ENCODE measurements at places on chromosomes 12 and 14.

DNA sequence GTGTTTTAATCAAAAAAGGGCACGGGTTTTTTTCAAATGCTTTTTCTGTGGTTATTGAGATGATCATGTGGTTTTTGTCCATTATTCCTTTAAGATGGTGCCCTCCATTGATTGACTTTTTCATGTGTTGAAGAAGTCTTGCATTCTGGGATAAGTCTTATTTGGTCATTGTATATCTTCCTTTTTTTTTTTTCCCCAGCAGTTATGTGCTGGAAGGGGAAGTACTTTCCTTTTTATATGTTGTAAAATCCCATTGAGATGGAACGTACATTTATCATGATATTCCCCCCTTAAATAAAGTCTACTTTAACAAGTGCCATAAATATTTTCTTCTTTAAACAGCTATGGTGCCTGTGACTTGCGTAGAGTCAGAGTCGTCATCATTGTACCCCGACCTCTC lies 24.8 kb upstream of the MUCL1 start:
- no peak for DNase-seq

DNA sequence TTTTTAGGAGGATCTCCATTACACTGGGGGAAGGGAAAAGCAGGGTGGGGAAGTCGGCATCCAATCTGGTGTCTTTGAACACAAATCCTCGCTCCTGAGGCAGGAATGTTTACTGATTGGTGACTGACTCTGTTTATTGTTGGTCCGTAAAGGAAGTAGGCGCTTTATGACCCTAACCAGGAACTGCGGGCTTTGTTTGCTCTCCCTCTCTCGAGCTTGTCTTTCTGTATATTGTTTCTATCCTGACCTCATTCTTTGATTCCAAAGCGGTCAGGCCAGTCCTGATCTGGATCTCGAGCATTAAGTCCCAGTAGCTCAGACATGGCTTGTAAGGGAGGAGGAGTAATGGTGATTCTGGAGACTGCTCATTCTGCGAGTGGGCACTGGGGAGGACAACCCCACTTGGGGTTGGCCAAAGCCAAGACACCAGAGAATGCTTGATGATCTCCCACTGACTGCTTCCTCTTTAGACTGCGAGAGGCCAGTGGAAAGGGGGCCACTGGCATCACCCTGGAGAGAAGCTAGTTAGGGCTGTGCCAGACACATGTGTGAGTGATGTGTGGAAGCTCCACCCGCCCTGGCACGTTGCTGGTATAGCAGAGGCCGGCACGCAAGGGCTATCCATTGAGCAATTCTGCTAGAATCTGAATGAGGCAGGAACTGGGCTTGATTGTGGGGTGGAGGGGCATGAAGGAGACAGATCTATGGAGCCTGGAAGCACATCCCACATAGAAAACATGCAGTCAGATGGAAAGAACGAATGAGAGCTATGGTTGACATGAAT lies 194.6 kb downstream of the PAX9 start:
- no peak for DNase-seq

DNA sequence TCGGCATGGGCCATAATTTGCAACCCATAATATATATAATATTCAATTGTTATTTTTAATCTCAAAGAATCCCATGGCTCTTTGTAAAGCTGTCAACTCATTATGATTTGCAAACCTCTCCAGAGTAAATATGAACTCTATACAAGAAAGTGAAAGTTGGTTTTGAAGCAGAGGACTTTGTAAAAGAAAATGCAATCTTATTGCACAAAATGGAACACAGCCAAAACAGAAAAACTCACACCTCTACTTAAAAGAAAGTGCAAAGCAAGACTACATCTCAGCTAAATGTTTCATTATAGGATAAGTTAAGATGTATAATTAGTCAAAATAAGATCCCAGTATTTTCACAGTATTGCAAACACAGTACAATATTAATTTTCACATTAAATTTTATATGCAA lies 111.2 kb upstream of the FLRT2 start:
- DNase-seq: no peak

DNA sequence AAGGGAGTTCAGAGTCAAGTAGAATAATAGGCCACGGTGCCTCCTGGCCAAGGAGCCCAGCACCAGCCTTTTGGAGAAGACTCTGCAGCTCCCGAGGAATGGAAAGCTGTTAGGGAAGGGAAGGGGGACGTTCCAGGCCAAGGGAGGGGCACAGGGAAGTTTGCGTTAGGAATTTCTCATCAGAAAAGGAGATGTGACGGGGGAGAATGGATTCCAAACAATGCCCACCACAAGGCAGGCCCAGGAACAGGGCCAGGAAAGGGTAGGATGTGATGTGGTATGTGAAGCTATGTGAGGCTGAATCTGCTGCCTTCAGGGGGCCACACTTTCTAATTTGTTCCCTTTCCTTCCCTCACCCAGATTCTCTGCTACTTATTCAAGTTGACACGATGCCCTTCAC lies 46.0 kb downstream of the DGLUCY start:
- no peak for DNase-seq

DNA sequence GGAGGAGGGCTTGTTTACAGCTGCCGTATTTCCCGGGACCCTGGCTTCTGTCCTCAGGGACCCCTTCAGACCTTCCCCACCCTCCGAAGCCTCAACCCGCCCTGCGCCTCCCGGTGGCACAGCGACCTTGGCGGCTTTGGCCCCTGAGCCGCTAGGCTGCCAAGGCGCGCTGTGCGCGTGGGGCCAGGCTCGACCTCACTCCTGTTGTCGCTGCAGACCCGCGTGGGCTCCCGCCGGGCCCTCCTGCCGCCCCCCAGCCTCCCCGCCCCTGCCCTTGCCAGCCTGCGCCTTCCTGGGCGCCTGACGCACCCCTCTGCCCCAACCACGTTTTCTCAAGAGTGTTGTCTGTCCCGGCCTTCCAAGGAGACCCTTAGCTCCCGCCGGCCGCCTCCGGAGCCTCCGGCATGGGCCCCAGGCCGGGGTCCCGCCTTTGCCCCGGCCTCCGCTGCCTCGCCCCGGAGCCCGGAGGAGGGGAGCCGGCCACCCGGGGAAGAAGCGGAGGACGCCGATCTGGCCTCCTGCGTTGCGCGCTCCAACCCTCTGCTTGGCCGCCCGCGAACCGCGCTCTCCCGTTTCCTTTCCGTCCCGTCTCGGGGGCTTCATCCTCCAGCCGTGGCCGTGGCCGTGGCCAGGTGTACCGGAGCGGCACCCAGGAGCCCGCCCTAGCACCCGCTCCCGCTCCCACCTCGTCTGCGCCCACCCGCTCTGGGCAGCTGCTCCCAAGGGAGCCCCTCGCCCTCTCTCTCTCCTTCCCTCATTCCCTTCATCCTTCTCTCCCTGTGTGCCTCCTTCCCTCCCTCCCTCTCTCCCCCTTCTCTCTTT lies 19.9 kb downstream of the PPP2R5C start:
- no peak for DNase-seq

- DNase-seq: no peak
Measured at GRCh38 chr14:33045760-33046159, 107.1 kb downstream of the NPAS3 start.

DNA sequence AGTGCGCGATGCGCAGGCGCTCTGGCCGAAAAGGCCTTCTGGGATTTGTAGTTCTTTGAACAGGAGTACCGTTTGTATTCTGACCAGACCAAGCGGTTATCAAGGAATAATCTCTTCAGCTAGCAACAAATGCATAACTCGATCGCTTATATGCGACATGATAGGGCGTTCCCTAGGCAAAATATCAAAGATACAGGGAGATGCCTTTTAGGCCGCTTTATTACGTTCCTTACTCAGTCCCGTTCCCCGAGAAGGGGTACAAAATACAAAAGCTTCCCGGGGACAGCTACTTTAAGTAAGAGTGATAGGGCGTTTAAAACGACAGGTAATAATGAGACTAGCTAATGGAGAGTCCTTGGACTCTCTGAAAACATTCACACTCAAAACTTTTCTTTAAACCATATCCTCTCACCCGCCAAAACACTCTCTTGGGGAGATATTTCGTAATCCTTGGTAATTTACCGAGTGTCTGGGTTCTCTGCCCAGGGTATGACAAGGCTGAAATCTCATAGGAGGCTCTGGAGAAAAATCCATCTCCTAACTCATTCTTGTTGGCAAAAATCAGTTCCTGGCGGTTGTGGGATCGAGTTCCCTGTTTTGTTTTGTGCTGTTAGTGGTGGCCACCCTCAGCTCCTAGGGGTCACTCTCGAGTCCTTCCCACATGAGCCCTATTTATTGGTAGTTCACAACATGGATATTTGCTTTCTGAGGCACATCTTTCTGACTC lies 412 bp upstream of the SNW1 start:
- DNase-seq: no peak

DNA sequence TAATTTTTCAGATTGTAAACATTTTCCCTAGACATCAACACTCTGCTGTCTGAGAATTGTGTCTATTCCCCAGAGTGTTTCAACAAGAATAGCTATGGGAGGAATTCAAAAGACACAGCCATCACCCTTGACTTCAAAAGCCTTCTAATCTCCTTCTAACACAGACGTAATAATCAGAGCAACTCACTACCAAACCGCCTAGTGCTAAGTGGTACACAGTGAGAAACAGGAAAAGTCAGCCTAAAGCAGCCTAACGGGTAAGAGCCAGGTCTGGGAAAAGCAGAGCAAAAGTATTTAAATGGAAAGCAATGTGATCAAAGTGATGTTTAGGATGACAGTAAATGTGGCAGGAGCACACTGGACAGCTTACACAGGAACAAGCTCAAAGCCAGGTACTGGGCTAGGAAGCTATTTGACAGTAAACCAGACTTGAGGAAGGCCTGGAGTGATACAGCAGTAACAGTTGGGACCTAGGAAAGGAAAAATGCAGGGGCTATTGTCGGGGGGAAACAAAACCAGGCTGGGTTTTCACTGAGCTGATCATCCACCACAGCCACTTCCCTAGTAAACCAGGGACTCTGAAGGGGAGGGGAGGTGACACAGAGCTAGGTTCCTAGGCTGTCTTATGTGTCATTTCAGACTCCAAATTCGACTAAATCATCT lies 29.4 kb downstream of the CORO1C start:
- no peak for DNase-seq

GRCh38 chr12:32727237-32727636 lies 28.5 kb downstream of the YARS2 start:
- DNase-seq: no peak

DNA sequence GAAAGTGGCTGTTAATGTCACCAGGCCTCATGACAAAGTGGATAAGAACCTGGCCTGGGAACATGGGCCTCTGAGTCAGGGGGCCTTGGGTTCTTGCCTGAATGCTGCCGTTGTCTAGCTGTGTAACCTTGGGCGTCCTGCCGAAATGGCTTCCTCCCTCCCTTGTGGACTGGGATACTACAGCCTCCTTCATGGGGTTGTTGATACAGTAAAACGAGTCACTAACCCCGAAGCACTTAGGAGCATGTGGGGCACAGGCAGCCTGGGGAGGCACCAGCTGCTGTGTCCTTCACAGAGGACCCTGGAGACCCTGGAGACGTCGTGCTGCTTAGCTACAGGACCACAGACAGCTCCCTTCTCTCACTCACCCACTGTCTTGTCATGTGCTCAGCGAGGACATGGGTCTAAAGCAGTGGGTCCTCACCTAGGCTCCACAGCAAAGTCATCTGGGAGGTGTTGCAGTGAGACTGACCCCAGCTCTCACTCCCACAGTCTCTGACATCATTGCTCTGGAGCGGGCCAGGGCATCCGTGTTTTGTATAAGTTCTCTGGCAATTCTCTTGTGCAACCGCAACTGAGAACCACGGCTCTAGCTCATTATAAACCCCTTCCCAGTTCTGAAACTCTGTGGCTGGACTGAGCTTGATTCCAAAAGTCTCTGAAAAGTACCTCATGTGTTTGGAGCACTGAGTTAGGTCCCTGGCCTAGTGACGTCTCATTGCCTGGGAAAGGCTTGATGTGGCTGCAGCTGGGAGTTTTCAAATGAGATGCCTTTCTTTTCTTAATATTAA lies 42.1 kb downstream of the SERPINA3 start:
- DNase-seq: no peak

DNA sequence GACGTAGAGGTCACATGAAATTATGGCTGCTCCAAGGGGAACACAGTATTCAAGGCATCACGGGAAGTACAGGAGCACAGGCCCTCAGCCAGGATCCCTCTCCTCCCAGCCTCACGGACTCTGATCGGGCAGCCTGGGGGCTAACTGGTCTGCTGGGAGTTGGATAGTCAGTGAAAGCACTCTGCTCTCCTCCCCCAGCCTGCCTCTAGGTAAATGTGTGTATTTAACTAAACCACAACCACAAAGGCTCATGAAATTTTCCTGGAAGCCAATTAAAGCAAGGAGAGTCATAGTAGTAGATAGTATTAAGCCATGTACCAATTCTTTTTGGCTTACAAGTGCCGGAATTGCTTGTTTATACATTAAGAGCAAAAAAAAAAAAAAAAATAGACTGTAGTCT lies 254.3 kb downstream of the MSRB3 start:
- no peak for DNase-seq

- no peak for DNase-seq
Measured at GRCh38 chr14:77187649-77188012, 6.0 kb downstream of the TMEM63C start.

- DNase-seq: no peak
Measured at GRCh38 chr12:58204071-58204470, 262.7 kb downstream of the ATP23 start.

DNA sequence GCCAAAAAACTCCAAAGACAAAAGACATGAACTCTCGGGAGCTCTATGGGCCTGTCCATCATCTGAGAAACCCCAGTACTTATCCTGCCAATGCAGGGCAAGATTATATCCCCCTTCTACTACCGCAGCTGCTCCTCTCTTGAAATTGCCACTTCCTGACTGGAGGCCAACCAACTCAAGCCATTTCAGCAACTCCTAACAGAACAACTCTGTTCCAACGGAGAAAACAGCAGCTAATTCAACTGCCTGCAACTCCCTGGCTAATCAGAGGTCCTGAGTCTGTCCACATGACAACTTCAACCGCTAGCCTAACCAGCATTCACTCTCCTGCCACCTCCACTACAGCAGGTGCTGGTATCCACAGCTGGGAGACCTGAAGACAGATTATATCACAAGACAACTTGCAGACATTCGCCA lies 24.1 kb downstream of the CEP83 start:
- no peak for DNase-seq

DNA sequence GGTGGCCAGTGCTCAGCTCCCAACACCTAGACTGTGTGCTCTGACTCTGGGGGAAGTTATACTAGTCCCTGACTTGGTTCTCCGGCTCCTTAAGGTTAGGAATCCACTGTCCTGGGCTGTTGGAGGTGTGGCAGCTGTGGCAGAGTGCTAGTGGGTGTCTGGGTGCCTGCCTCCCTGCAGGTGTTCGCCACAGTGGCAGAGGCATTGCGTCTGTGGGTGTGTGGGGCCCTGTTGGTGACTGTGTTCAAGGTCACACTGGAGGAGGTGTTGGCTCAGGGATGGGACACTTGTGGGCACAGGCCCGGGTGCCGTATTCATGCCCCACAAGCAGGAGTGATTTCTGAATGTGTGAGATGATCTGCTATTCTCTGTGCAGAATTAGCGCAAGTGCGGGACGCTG lies 467.4 kb downstream of the TMEM121 start:
- no peak for DNase-seq

DNA sequence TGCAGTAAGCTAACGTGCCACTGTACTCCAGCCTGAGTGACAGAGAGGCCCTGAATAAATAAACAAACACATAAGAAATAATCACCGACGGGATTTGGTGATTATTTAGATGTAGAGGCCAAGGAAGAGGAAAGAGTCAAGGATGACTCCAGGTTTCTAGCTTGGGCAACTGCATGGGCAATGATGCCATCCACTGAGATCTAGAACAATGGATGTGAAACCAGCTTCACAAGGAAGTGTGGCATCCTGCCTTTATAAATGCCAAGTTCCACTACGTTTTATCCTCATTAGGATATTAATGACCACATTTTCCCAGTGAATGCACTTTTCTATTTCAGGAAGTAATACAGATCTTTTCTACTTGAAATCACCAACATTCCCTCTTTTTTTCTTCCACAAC lies 10.9 kb upstream of the PTGER2 start:
- no peak for DNase-seq

Measured in lower lobe of right lung (tissue), 2 donors.